Activated CD8-positive, alpha-beta memory T cell treated with anti-CD3 and anti-CD28 coated beads for 1 hour (primary cell): ENCODE measurements at places on chromosomes 3 and 15.

DNA sequence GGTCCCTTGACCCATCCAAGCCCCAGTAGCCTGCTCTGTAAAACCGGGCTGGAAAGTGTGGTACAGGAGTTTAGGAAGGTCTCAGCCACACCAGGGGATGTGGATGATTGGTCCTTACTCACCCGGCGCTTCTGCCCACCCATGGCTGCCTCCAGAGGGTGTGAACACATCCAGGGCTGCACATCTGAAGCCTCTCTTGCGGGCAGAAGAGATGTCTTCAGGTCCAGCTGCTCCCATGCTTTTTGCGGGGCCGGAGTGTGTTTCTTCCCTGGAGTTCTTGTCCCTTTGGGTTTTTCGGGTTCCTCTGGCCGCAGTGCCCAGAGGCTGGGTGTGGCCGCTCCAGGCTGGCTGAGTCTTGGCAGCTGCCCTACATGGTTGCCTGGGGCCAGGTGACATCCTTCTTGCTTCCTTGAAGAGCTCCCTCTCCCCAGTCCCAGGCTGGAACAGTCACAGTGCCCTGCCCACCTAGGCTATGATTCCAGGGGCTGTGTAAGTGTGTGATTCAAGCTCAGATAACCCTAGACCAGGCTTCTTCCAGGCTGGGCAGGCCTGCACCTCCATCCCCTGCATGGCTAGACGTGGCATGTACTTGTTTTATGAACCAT is 33.9 kb downstream of the HDAC11 start:
- no peak for DNase-seq

GRCh38 chr3:8964436-8965370 is 1.4 kb upstream of the RAD18 start:
- DNase-seq, result no peak

- DNase-seq, result no peak
These were observed 106.8 kb downstream of the MBNL1 start for GRCh38 chr3:152375546-152375945.

DNA sequence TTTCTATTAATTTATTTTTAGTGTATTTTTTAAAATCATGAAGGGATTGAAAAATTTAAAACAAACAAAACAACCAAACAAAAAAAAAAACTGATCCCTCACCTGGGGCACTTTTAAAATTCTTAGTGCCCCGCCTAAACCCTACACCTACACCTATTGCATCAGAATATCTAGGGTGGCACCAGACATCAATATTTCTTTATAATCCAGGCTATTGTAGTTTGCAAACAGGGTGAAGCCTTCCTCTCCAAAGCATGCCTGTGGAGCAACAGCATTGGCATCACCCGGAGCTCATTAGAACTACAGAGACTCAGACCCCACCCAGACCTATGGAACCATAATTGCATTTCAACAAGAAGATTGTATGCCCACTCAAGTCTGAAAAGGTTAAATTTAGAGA is 54.9 kb upstream of the ACP3 start:
- DNase-seq, result no peak

DNA sequence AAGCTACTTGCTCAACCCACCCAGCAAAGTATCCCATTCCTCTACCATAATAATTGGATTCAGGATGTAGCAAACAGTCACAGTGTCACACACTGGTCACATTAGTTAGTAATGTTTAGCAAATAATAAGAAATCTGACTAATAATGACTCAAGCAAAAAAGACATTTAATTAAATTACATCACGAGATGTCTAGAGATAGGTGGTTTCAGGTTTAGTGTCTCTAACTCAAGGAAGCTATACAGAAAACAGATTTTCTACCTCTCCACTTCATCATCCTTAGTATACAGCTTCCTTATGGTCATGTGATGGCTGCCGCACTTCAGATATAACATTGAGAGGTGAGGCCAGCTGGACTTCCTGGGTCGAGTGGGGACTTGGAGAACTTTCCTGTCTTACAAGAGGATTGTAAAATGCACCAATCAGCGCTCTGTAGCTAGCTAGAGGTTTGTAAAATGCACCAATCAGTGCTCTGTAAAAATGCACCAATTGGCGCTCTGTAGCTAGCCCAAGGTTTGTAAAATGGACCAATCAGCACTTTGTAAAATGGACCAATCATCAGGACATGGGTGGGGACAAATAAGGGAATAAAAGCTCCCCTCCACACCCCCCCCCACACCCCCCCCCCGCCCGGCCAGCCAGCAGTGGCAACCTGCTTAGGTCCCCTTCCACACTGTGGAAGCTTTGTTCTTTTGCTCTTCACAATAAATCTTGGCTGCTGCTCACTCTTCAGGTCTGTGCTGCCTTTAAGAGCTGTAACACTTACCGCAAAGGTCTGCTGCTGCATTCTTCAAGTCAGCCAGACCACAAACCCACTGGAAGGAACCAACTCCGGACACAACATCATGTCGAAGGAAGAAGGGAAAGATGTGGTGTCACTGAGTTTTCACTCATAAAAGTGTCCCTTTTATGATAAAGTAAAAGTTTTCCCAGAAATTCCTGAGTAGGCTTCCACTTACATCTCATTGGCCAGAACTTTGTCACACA is 24.9 kb upstream of the ARPIN start:
- no peak for DNase-seq

GRCh38 chr3:39935261-39935660 is 125.9 kb downstream of the MYRIP start:
- no peak for DNase-seq

GRCh38 chr15:63586790-63587189 is 10.4 kb upstream of the FBXL22 start:
- no peak for DNase-seq

DNA sequence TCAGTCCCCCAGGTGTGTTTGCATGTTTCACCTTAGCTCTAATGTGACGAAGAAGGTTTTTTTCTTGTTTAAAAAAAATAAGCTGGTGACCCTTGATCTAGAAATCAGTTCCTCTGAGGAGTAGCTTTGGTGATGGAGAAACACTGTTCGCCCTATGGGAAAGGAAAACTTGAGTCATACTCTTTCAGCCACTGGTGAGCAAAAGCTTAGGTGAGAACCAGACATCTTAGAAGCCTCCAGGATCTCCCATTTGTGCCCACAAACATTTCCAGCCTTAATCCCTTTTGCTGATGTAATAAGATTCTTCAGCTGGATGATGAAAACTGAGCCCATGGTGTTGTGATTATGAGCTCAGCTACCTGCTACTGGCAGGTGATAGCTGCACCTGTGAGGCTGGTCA is 37.8 kb downstream of the SLC27A2 start:
- no peak for DNase-seq

GRCh38 chr3:62373215-62373614 is at the start of gene FEZF2:
TSS of gene FEZF2 (minus strand) at chr3:62373550. CDS start at chr3:62372868, 682 bp downstream.
- DNase-seq, result no peak

GRCh38 chr3:152348436-152349177 is 79.9 kb downstream of the MBNL1 start:
- no peak for DNase-seq

GRCh38 chr15:45112143-45112590 is 1.8 kb downstream of the DUOX2 start:
- no peak for DNase-seq

DNA sequence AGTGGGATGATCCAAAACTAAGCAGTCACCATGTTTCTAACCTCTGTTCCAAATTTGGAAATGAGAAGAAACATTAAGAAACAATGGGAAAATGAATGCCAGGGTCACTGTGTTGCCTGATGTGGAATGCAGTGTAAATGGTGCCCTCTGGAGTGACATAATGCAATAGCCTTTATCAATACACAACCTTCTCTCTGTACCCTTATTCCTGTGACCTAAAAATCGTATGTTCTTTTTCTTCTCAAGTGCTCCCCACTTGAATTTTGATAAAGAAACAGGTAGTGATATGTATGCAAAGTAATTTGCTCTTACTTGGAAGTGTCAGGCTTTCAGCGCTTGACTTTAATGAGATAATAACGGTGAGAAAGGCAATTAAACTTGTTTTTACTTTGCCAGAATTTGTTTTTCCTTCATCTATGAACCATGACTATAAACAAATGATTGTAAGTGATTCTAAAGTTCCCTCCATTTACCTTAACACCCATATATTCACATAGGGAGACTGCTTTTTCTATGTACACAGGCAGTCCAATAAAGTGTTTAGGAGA is 145.8 kb upstream of the THRB start:
- no peak for DNase-seq

- no peak for DNase-seq
These were observed 160.8 kb upstream of the TLE3 start for GRCh38 chr15:70258369-70259027.

- no peak for DNase-seq
These were observed 18.6 kb upstream of the PRSS50 start for GRCh38 chr3:46736006-46736872.

DNA sequence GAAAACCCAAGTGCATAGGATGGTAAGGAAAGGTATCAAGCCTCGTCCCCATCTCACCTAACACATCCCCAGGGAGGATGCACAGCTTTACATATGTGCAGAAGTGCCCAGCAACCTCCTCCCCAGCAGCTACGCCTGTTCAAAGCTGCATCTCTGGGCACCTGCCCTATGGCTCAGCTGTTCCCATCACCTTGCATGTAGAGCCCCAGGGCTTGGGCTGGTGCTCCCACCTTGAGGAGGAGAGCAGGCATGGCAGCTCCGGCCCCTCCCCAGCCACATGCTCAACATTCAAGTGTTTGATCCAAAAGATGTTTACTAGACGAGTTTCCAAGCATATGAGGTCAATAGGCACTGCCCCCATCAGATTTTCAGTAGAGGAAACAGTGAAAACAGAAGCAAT is 173.5 kb downstream of the ATP10A start:
- no peak for DNase-seq

DNA sequence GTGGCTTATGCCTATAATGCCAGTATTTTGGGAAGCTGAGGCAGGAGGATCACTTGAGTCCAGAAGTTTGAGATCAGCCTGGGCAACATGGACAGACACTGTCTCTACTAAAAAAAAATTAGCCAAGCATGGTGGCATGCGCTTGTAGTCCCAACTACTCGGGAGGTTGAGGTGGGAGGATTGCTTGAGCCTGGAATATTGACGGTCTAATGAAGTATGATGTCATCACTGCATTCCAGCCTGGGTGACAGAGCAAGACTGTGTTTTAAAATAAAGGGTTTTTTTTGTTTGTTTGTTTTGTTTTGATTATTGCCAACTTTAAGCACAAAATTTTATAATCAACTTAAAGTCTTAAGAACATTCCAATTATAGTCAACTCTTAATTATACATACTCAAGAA is 6.8 kb downstream of the PLSCR1 start:
- no peak for DNase-seq

GRCh38 chr3:159987291-159987711 is 1.3 kb upstream of the IL12A start:
- DNase-seq, result no peak

DNA sequence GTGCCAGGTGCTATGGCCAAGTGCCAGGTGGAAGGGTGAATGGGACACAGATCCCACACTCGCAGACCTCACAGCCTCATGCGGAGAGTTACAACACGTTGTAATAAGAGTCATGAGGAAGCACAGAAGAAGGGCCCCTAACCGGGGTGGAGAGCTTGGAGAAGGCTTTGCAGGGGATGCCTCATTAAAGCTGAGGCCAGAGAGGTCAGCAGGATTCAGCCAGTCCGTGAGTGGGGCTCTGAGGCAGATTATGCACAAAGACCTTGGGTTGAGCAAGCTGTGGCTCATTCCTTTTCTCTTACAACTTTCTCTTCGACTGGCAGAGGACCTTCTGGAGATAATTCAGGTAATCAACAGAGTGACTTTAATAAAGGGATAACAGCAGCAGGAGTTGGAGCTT is 65.3 kb upstream of the SNRK start:
- no peak for DNase-seq

- DNase-seq, result no peak
These were observed 8.2 kb downstream of the TPM1 start for GRCh38 chr15:63050731-63051155.

DNA sequence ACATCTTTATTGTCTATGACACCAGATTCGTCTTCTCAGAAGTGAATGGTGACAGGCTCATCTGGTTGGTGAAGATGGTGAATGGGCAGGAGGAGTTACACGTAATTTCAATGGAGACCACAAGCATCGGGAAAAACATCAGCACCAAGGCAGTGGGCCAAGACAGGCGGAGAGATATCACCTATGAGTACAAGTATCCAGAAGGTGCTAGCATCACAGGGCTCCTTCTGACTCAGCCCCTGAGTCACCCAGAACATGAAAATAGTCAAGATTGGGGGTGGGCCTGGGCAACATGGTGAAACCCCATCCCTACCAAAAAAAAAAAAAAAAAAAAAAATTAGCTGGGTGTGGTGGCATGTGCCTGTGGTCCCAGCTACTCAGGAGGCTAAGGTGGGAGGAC is 32.6 kb downstream of the TGM4 start:
- DNase-seq, result no peak

DNA sequence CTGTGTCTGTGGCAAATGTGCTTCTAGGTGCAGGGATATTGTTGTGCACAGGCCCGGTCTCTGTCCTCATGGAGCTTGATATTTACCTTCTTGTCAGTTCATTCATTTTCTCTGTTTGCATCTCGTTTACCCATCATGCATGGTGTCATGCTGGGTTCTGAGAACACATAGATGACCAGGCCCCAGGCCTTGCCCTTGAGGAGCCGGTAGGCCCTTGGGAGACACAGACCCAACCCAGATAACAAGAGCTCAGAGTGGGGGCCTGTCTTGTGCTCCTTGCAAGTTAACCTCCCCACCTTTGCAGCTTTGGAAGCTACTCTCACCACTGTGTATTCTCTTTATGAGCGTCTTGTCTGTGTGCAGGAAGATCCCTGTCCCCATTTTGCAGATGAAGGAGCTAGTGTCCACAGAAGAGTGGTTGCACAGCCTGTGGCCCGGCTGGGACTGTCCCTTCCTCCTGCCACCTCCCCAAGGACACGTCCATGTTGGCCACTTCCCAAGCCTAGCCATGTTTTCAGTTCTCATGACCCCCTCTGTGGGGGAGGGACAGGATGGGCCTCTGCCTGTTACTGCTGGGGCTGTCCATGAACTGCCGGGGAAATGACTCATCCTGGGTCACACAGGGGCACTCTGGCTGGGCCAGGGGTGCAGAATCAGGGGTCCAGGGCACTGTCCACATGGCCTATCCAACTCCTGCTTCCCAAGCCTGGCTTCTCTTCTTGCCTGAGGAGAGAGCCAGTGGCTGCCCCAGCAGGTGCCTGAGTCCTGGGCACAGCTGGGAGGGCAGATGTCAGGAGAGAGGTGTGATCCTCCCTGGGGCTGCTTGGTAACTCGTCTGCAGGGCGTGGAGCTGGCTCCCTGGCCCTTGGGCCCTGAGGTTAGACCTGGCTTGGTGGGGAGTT is 3.4 kb downstream of the SNX33 start:
- no peak for DNase-seq

DNA sequence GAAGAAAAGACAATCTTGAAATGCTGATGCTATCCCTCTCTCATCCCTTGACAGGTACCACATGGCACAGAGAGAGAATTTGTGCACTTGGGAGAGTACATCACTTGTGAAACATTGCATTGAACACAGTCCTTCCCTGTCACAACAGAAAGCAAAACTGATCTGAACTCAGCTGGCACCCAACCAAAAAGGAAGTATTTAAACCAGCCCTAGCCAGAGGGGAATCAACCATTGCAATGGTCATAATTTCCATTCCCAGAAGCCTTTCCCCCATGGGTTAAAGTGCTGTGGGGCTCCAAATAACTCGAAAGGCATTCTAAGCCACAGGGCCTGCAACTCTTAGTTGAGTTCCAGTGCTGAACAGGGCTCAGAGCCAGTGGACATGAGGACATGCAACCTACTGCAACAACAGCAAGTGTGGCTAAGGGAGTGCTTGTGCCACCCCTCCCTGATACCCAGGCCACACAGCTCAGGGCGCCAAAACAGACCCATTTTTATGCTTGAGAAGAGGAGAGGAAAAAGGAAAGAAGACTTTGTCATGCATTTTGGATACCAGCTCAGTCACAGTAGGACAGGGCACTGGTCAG is 530.8 kb upstream of the BCHE start:
- no peak for DNase-seq
